ENCODE measurements at places on chromosomes 3 and 15.

DNA sequence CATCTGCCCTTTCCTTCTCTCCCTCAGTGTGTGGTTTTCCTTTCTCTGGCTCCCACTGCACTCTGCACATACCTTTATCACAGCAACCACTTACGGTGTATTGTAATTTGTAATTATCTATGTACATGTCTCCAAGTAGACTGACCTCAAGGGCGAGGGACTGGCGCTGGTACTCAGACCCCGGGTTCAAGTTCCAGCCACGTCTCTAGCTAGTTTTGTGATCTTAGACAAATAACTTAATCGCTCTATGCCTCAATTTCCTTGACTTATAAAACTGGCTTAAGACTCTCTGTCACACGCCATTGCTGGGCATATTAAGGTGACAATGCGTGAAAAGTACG, 607 bp upstream of the SENP2 start:
- DNase-seq: no peak

- no peak for DNase-seq
These were observed 42.2 kb downstream of the KLHL25 start for GRCh38 chr15:85752491-85752961.

DNA sequence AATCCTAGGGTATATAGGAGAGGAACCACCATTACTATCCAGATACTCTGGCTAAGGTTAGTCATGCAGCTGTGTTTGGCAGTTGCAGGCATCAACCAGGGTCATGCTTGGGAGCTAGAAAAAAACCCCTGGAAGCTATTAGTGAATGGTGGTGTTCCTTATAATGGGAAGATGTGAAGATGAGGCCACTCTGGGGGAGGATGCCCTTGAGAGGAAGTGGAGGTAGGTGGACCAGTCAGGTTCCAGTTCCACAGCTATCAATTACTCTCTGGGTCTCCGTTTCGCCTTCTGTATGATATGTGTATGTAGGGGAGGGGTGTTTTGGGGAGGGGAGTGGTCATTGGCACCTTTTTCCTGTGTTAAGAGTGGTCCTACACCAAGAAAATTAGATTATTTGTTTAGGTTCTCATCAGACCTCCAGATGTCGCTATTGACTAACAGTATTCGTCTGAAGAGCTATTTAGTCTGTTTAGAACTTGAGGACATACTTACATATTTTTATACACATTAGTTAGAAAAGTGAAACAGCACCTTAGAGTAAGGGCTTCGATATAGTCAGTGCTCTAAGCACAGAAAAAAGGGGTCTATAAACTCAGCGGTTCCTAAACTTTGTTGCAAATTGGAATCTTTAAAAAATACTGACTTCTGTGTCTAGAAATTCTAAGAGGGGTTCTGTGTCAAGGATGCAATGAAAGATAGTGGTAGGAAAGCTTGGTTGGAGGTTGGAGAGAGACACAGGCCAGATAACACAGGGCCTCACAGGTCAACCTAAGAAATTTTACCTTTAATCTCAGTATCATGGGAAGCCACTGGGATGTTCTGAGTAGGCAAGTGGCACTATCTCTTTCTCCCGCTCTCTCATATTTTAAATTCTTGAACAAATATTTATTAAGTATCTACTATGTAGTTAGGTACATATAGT, 9.1 kb upstream of the HPS3 start:
- DNase-seq: no peak

- no peak for DNase-seq
These were observed 156.3 kb downstream of the TIGIT start for GRCh38 chr3:114450008-114450596.

DNA sequence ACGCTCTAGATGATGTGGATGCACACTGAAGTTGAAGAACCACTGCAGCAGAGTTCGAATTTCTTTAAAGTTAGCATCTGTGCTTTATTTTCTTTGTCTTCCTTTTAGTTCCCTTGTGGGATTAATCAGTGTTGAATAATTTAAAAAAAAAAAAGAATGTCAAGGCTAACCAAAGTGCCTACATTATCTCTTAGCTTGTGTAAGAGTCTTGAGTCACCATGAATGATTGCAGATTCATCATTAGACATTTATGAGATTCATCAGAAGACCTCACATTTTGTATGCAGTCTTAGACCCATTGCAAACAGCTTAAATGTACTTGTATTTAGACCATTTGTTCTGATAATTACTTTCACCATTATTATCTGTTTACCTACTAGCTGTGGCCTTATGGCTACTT, 182.2 kb downstream of the FNDC3B start:
- DNase-seq: no peak

GRCh38 chr3:11556851-11557644, 86.7 kb downstream of the VGLL4 start:
- DNase-seq: no peak

DNA sequence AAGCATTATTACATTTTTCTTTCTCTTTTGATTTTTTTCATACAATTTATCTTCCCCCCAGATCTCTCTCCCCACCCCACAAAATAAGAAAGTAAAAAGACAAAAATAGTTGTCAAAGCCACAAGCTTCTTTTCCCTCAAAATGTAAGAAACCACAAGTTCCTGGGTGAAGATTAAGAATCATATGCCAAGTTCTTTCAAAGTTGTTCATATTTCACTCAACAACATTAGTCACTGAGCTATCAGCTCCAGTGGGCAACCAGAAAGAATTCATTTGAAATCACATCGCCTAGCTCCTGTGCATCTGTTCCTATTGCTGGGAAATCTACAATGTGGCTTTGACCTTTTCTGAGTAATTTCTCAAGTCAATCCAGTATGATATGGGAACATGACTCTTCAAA, 681.6 kb upstream of the ARPP21 start:
- DNase-seq: no peak
